ENCODE measurements at places on chromosomes 4 and X.

GRCh38 chrX:148290041-148290440, 210.4 kb upstream of the AFF2 start:
- DNase-seq: no peak

DNA sequence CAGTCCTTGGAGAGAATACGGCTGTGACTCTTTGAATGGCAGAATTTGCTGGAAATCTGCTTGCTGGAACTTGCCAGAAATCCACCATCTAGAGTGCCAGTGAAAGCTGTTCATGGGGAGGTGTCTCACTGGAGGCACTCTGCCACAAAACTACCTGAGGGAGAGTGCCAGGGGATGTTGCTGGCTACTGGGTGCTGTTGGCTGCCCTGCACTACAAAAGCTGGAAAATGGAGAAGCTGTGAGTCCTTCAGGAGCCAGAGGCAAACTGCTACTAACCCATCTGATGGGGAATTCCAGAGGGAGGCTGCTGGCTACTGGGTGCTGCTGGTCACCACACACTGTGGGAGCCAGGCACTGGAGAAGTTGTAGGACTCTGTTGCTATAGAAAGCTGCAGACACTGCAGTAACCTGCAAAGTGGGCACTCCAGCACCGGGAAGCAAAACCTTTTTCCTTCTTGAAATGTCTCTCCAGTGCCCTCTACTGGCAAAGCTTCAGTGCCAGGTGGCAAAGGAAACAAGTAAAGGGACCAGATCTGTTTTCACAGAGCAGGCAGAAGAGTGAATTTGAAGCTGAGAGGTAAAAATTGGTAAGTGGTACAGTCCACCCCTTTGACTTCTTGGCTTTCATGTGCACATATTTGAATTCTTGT, 47.8 kb upstream of the HSD17B10 start:
- peak; percentile 42 for DNase-seq

GRCh38 chrX:136679531-136679930, 31.6 kb downstream of the CD40LG start:
- DNase-seq: no peak

DNA sequence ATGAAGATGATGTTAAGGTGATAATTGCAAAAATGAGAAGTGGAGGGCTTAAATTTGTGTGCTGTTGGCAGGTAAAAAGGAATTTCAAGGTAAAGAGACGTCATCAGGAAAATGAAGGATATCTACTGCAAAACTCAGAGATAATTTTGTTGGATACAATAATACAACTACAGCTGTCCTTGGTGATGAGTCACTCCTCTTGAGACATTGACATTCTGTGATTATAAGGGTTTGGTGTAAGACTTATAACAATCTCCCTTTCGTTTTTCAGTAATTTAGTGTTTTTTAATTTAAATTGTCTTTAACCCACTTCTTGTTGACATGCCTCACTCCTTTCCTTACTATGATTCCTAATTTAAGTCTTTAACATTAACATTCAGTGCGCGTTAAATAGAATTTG, 1074.1 kb upstream of the SLIT2 start:
- DNase-seq: no peak

DNA sequence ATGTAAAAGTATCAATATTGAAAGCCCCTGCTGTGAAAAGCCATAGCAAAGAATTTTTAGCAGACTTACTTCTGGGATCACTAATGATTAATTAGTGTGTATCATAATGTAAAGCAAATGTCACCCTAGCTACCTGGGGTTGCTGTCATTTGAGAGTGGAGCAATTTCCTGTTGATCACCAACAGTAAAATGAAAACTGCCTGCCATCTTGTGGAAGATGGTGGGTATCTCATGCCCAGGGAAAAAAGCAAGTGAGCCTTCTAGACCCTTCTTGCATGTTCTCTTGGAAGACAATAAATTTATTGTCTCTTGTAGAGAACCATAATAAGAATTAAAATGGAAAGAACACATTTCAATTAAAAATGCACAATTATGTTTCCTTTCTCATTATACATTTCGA, 360.2 kb downstream of the ZIC3 start:
- DNase-seq: peak; percentile 2

- no peak for DNase-seq
Measured at GRCh38 chr4:1851575-1852410, 4.2 kb downstream of the LETM1 start.

DNA sequence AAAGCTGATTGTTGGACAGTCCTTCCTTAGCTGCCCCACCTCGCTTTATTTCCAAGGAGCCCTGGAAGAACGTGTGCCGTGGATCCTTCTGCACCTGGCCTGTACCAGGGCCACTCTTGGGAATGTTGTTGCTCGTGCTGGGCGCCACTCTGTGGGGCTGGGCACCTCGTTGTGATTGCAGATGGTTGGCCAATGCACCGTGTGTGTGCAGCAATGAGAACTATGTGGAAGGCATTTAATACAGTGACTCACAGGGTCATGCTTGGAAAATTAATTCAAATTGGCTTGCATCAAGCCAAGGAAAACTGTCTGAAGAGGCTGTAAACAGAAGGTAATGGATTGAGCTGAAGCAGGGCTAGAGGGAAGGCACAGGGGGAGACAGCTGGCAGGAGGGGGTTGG, 37.0 kb upstream of the CD99L2 start:
- no peak for DNase-seq

- DNase-seq: no peak
Measured at GRCh38 chr4:43471950-43472349, 579.4 kb downstream of the GRXCR1 start.

GRCh38 chr4:28675582-28675981, 1814.9 kb downstream of the STIM2 start:
- DNase-seq: no peak

DNA sequence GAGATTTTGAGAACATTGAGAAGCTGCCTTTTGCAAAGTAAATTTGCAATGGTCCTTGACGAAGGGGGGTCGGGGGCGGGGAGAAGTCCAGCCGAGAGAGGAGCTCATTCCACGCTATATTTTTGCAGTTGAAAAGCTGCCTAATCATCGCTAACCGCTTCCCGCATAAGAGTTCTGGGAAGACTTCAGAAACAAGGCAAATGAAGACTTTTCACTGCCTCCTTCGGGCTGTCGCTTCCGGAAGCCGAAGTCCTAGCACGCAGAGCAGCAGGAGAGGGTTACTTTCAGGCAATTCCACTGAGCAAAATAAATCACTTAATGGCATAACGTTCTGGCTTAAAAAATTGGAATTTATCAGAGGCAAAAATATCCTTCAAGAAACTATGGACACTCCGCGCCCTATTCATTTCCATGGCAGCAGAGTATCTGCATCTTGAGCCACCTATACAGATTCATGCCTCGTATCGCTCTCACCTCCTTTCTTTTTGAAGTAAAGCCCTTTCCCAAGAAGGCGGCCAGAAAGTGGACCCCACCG, 2.6 kb upstream of the LRAT start:
- no peak for DNase-seq

- DNase-seq: no peak
Measured at GRCh38 chr4:156977435-156978160, 6.0 kb upstream of the PDGFC start.

DNA sequence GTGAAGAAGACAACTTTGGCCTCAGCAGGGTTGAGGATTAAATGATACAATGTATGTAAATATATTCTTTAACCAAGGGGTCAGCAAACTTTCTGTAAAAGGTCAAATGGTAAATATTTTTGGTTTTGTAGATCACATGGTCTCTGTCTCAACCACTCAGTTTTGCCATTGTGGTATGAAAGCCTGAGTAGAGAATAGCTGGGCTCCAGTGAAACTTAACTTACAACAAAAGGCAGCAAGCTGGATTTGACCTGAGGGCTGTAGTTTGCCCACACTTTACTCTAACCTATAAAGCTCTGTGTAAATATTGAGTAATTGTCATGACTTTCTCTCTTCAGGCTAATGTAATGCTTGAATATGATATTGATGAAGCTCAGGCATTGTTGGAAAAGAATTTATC, 19.6 kb downstream of the VBP1 start:
- DNase-seq: no peak

DNA sequence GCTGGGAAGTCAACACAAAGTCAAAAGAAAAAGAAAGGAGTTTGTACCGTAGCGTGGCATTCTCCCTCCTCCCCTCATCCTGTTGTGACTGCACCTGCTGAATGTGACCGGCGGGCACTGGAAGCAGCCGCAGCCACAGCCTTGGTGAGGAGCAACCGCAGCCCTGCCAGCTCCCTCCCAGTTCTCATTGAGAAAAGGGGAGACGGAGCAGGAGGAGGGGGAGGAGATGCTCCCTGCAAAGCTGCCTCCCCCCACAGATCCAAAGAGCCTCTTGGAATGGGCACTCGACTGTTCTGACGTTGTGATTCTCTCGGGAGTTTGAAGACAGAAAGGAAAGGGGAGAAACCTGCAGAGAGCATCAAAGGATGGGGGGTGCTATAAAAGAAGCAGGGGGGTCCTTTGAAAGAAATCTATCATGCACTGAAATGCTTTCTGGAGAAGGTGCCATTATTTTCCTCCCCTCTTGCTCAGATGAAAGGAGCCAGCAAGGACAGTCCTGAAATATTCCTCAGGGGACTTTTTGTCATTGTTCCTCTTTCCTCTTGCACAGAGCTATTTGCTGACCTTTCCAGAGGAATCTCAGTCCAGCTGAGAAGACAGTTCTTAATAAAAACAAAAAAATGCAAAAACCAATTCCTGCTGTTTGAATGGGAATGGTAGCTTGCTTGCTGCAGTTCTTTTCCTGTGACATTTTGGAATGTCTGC, 429.7 kb downstream of the MAPK10 start:
- no peak for DNase-seq

DNA sequence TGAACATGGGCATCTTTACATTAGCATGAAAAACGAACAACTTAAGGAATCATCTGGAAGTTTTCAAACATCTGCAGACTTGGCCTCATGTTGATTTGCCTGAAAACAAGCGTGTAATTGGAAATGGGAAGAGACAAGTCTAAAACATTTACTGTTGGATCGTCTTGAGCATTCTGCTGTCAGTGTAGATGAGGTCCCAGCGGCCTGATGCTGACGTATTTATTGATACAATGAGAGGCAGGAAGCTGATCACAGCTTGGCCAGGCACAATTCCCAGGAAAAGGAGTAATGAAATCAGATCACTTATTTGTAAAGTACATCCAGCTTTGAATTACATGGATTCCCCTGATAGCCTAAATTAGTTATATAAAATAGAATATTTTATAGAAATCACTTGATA, 210.6 kb downstream of the CLCN4 start:
- no peak for DNase-seq

- no peak for DNase-seq
Measured at GRCh38 chr4:154942176-154942575, 161.1 kb downstream of the RBM46 start.

GRCh38 chr4:48484494-48485168, 1.5 kb downstream of the SLC10A4 start:
- DNase-seq: no peak

DNA sequence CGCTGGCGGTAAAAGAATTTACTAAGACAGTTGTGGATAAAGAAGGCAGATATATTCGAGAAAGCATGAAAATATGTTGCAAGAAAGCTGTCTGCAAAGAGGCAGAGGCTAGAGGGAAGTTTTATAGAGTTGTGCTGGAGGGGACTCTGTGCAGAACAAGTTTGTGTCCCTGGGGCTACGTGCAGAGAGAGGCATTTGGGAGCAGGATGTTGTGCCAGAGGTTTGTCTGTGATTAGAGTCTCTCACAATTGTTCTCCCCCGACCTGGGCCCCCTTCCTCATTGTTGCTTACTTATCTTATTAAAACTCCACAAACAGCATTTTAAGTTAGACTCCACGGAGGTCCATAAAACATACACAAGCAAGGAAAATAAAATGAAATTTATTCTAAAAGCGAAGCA, 831.3 kb downstream of the NLGN4X start:
- no peak for DNase-seq

All from midbrain (tissue), 1 donor.